ENCODE measurements at places on chromosomes 2 and 18. TPM values are rescaled to one million over a fixed set of nuclear protein-coding genes. Genes with fewer than 3 reads are reported as not detected.

The UGT1A4 gene
- not detected for total RNA-seq

The GULP1 gene
- 41.1 TPM for total RNA-seq

The CRYGD gene
- total RNA-seq = not detected

The FEV gene
- not detected for total RNA-seq

The C2orf76 gene
- 10.8 TPM for total RNA-seq

The CDH2 gene
- total RNA-seq = 38.1 TPM

The SH3BP4 gene
- 36.3 TPM for total RNA-seq

The BAZ2B gene
- 6.9 TPM for total RNA-seq

The RNPEPL1 gene
- total RNA-seq = 58.6 TPM

The CXCR2 gene
- not detected for total RNA-seq

The ARHGEF4 gene
- 9.2 TPM for total RNA-seq

The PLEKHH2 gene
- 0.89 TPM for total RNA-seq

The MAP3K19 gene
- total RNA-seq = not detected

The ZBTB7C gene
- total RNA-seq = not detected
